ENCODE measurements at places on chromosomes 2 and 18.

DNA sequence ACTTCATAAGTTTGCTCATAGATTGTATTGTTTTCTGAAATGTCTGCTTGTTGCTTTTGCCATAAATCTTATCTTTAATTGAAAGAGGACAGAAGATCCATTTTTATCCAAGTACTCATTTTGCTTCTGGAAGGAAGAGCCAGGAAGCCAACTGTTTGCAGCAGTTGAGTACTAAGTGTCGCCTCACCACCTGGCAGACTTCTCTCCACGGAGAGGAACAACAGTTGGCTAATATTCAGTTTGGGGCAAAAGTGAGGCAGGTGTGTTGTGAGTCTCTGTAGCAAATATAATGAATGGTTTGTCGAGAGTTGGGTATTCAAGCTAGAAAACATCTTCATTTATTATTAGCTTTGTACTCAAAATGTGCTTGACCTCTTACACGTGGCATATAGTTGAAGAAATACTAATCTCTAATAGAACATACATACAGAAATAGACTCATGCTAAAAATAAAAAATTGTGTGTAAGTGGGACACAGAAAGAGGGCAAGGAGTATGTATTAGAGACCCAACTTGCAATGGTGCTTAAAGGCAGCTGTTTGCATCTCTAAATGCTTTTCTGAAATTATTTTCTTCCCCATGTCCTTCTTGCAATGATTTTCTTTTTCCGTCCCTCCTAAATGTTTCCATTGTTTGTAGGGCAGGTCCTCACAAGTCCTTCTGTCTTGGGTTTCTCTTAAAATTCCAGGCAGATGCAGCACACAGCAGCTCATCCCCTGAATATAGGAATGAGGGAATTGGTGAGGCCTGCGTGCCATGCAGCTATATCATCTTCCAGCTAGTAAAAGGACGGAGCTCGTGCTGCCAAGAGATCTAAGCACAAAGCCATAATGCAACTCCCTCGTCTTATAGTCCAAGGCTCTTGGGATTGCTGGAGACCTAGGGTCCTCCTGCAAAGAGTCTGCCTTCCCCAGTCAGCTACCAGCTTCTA is 44.8 kb upstream of the MAP3K20 start:
- no peak for DNase-seq

- no peak for DNase-seq
These were observed 51.5 kb downstream of the DNAJC10 start for GRCh38 chr2:182767578-182767977.

GRCh38 chr2:120859814-120860578 is 124.3 kb downstream of the GLI2 start:
- no peak for DNase-seq

- no peak for DNase-seq
These were observed 8.0 kb downstream of the TNFRSF11A start for GRCh38 chr18:62332964-62333695.
